ENCODE measurements at places on chromosomes 12 and 14.

- H3K4me1 ChIP-seq, result peaks cover 10% of the 10 kb centered on the region
- H3K27ac ChIP-seq, result no peak overlapping the region
- no peaks in the 10 kb centered on the region for H3K36me3 ChIP-seq
- DNase-seq, result peak; percentile 83
- H3K27me3 ChIP-seq, result peaks cover 54% of the 10 kb centered on the region
These were observed 628 bp upstream of the TSHR start for GRCh38 chr14:80954687-80955299.

DNA sequence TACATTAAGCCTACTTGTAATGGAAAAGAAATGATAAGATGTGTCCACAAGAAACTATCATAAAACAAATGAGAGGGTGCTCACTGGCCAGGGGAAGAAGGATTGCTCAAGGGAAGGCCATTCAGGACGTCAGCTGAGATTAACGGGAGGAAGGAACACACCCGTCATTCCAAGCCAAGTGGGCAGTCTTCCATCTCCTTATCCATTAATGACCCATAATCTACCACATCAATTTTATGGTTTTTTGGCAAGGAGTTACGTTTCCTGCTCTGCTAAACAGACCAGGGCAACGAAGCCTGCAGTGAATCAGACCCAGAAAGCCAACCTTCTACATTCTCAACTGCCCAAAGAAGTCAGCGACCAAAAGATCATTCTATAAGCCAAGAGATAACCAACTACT lies 25.1 kb downstream of the PRKAB1 start:
- no peaks in the 10 kb centered on the region for H3K4me1 ChIP-seq
- no peak overlapping the region for H3K27ac ChIP-seq
- H3K4me3 ChIP-seq, result peak overlapping the region; percentile 26
- no peaks in the 10 kb centered on the region for H3K27me3 ChIP-seq

DNA sequence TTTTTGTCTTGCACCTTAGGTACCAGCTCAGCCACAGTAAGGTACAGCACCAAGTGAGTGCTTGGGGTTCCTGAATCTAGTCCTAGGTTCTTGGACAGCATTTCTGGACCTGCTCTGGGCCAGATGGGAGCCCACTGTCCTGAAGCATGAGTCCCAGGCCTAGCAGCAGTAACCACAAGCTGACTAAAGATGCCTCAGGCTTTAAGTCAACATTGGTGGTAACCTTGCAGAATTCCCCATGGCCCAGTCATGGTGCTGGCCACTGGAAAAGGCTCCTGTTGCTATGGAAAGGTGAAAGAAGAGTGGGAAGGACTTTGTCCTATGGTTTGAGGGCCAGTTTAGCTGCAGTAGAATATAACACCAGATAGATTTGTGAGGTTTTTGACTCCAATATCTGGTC lies 86.9 kb upstream of the CLEC14A start:
- H3K27me3 ChIP-seq, result no peaks in the 10 kb centered on the region
- peak; percentile 74 for DNase-seq
- no peak overlapping the region for H3K4me3 ChIP-seq
- H3K4me1 ChIP-seq, result peaks cover 5% of the 10 kb centered on the region
- no peaks in the 10 kb centered on the region for H3K36me3 ChIP-seq

GRCh38 chr12:26688344-26688904 lies 144.6 kb downstream of the ITPR2 start:
- H3K4me1 ChIP-seq, result peaks cover 4% of the 10 kb centered on the region
- no peak for DNase-seq
- no peaks in the 10 kb centered on the region for H3K36me3 ChIP-seq
- no peaks in the 10 kb centered on the region for H3K27me3 ChIP-seq
- H3K27ac ChIP-seq, result no peak overlapping the region
- H3K4me3 ChIP-seq, result no peak overlapping the region

DNA sequence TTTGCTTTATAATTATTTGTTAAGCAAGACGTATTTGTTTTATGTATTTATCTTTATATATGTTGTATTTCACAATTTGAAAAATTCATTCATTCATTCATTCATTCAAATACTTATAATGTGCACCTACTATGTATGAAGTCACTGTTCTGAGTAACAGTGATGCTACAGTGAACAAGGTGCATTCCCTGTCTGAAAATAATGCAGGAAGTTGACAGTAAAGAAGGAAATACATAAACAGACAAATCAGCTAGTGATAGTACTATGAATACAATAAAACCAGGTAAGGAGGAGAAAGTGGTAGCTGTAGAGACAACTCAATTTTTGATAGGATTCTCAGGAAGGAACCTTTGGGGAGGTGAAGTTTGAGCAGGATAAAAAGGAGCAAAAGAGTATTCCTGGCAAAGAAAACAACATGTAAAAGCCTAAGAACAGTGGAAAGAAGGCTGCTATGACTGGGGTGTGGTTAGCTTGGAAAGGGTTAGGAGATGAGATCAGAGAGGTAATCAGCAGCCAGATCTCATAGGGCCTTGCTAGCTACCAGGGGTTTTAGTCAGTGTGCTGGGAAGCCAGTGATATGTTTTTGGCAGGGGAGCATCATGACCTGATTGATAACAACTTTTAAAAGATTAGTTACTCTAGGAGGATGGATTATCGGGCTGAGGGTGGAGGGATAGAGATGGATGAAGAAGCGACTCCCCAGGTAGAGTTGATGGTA lies 17.4 kb downstream of the BICDL1 start:
- no peak for DNase-seq
- H3K27me3 ChIP-seq, result peaks cover 44% of the 10 kb centered on the region
- no peaks in the 10 kb centered on the region for H3K4me1 ChIP-seq
- no peak overlapping the region for H3K4me3 ChIP-seq
- no peaks in the 10 kb centered on the region for H3K36me3 ChIP-seq
- H3K27ac ChIP-seq, result no peak overlapping the region

DNA sequence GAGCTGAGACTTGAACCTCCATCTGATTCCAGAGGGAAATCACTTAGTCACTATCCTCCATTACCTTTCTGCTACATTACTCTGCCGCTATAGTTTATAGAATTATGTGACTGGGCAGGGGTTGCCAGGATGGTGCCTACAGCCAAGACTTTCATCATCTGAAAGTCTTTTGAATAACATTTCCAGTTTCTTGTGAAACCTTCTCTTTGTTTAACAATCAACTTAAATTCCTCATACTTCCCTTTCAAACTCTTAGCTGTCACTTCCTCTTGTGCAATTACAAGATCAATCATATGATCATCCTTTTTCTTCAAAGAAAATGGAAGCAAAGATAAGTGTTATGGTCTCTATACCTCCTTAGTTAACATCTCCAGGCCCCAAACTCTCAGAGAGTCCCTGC lies 25.4 kb upstream of the PELI2 start:
- no peak for DNase-seq
- H3K27ac ChIP-seq, result no peak overlapping the region
- no peaks in the 10 kb centered on the region for H3K36me3 ChIP-seq
- H3K4me3 ChIP-seq, result no peak overlapping the region
- no peaks in the 10 kb centered on the region for H3K4me1 ChIP-seq

DNA sequence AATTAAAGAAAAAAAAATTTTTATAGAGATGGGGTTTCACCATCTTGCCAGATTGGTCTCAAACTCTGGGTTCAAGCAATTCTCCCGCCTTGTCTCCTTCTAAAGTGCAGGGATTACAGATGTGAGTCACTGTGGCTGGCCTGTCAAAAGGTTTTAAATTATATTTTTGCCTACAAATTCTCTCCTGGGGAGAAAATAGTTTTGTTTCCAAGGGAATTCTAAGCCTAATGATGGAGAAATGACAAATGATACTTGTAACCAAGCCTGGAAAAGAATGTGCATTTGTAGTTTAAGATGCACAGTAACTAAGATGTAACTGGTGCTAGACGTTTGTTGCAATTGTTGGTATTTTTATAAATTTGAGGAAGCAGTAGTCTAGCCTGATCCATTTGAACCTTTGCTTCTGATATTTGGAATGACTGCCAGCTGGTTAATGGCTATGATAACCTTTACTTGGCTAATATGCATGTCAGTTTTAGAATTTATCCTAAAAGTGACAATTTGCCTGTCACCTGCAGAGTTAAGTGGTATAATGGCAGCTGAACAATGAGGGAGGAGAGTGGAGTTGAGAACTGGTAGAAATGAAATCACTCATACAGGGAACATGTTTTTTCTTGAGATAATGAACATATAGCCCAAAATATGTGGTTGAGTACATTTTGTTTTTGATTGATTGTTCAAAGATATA lies 148.0 kb downstream of the FUT8 start:
- no peak overlapping the region for H3K4me3 ChIP-seq
- H3K4me1 ChIP-seq, result no peaks in the 10 kb centered on the region
- peaks cover 26% of the 10 kb centered on the region for H3K36me3 ChIP-seq
- H3K27ac ChIP-seq, result no peak overlapping the region

DNA sequence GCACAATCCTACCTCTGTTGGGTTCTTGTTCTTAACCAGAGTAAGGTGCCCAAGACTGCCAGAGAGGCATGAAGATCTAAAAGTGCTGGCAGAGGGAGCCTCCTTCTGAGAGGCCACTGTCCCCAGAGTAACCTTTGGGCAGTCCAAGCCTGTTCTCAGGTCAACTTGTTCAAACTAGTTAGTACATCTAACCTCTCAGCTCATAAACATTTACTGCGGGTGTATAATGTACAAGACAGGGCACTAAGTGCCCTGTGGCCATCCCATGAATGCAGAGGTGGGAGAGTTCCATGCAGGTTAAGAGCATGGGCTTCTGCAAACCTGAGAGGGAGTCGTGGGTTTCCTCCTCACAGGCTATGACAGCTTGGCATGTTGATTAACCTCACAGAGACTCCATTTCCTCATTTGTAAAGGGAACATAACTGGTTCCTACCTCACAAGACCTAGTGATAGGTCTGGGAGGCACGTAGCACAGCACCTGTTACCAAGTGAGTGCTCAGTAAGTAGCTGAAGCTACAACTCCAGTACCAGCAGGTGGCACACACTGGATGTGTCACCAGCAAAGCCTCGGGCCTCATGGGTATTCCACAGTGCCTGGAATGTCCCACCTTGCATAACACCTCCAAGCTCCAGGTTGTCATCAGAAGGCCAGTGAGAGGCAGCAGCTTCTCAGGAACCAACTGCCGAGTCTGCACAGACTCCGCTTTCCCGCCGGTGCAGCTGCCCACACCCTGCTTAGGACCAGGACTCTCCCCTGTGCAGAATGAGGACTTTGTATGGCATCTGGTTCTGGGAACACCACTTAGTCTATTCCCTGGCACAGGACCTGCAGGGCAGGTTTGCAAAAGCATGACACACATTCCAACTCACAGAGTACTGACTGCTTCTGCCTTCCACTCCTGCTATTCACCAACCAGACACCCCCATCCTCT lies 4.4 kb downstream of the VDR start:
- H3K4me3 ChIP-seq, result peak overlapping the region; percentile 88
- H3K4me1 ChIP-seq, result peaks cover 26% of the 10 kb centered on the region
- H3K36me3 ChIP-seq, result no peaks in the 10 kb centered on the region
- no peak overlapping the region for H3K27ac ChIP-seq

- no peak overlapping the region for H3K4me3 ChIP-seq
- H3K27me3 ChIP-seq, result no peaks in the 10 kb centered on the region
- H3K27ac ChIP-seq, result no peak overlapping the region
- no peaks in the 10 kb centered on the region for H3K4me1 ChIP-seq
- no peak for DNase-seq
These were observed 206.4 kb upstream of the ALG10B start for GRCh38 chr12:38110026-38110699.

DNA sequence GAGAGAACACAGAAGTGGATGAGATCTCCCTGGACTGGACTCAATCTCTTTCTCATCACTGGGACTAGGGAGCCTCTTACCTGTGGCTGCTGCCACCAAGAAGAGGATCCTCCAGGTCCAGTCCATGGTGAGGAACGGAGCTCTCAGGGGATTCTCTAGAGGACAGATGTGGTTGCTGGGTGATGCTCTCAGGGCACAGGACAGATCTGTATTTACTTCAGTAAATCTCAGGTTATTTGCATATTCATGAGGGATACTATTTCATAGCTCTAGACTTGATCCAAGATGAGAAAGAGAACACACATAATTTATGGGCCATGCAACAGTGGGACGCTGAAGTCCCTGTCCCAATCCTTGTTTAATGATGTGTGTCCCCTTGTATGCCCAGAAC lies 460.5 kb downstream of the TMEM121 start:
- H3K27me3 ChIP-seq, result no peaks in the 10 kb centered on the region
- no peak overlapping the region for H3K4me3 ChIP-seq
- H3K27ac ChIP-seq, result no peak overlapping the region
- no peaks in the 10 kb centered on the region for H3K4me1 ChIP-seq

- no peak overlapping the region for H3K27ac ChIP-seq
- H3K27me3 ChIP-seq, result no peaks in the 10 kb centered on the region
- H3K36me3 ChIP-seq, result peaks cover 13% of the 10 kb centered on the region
- DNase-seq, result no peak
- H3K4me3 ChIP-seq, result no peak overlapping the region
These were observed 41.3 kb upstream of the SYCP3 start for GRCh38 chr12:101780599-101780998.

DNA sequence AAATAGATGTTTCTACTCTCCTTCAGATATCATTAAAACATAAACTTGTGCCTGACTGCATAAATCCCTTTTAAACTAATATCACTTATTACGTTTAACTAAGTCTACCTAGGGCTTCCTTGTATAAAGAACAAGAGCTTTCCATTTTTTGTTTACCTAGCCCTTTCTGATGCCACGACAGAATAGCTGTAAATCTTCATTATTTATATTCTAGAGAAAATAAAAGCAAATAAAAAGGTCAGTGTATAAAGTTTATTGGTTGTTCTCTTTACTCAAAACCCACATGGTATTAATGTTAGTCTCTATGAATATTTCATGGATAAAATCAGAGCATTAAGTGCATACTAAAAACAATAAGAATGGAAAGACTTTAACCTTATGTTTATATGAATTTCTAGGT lies 269.1 kb downstream of the NAV3 start:
- H3K4me3 ChIP-seq, result no peak overlapping the region
- no peaks in the 10 kb centered on the region for H3K4me1 ChIP-seq
- no peaks in the 10 kb centered on the region for H3K36me3 ChIP-seq
- H3K27me3 ChIP-seq, result no peaks in the 10 kb centered on the region

GRCh38 chr14:101176535-101177205 lies 273.1 kb upstream of the RTL1 start:
- no peak overlapping the region for H3K4me3 ChIP-seq
- H3K36me3 ChIP-seq, result no peaks in the 10 kb centered on the region
- no peak for DNase-seq
- H3K27me3 ChIP-seq, result peaks cover 23% of the 10 kb centered on the region
- H3K27ac ChIP-seq, result no peak overlapping the region
- H3K4me1 ChIP-seq, result no peaks in the 10 kb centered on the region

DNA sequence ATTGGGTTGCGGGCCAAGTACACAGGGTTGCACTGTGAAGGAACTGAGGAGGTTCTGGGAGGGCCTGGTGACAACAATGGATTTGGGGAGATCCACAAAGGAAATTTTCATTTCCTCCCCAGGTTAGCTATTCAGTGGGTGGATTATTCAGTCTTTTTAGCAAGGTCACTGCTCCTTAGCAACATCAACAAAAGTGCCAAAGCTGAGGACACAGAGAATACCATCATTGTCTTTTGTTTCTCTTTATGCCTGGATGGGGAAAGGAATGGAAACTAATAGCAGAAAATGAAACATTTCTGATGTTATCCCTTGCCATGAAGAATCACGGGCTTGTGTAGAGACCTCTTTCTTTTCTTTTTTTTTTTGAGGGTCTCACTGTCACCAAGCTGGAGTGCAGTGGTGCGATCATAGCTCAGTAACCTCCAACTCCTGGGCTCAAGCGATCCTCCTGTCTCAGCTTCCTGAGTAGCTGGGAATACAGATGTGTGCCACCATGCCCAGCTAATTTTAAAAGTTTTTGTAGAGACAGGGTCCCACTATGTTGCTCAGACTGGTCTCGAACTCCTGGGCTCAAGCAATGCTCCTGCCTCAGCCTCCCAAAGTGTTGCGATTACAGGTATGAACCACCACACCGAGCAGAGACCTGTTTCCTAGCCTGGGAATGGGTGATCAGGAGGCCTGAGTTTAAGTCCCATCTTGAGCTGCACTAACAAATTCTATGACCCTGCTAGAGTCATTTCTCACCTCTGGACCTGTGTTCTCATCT lies 6.5 kb downstream of the PPP1R3E start:
- no peak overlapping the region for H3K4me3 ChIP-seq
- peaks cover 4% of the 10 kb centered on the region for H3K4me1 ChIP-seq
- H3K27ac ChIP-seq, result no peak overlapping the region
- peaks cover 8% of the 10 kb centered on the region for H3K36me3 ChIP-seq
- DNase-seq, result no peak

Measured in mesenchymal stem cell (in vitro differentiated cells and primary cell).